HCT116 (cell line): ENCODE measurements at places on chromosomes 1 and 21. TPM values are rescaled to one million over a fixed set of nuclear protein-coding genes. Genes with fewer than 3 reads are reported as not detected.

DNA sequence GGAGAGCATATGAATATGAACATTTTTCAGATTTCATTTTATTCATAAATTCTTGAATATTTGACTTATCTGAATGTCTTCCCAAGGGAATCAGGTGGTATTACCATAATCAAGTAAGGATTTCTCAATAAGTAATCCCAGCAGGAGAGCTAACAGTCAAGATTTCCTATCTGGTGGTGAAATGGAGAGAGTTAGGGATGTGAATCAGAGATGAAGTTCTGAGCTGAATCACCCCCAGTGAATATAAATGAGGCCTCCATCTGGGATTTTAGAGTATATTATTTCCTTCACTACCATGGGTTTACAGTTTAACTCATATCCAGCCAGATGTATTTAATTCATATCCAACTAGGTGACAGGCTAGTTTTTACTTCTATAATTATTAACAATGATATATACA, 61.5 kb upstream of the RGS2 start:
- DNase-seq: no peak

DNA sequence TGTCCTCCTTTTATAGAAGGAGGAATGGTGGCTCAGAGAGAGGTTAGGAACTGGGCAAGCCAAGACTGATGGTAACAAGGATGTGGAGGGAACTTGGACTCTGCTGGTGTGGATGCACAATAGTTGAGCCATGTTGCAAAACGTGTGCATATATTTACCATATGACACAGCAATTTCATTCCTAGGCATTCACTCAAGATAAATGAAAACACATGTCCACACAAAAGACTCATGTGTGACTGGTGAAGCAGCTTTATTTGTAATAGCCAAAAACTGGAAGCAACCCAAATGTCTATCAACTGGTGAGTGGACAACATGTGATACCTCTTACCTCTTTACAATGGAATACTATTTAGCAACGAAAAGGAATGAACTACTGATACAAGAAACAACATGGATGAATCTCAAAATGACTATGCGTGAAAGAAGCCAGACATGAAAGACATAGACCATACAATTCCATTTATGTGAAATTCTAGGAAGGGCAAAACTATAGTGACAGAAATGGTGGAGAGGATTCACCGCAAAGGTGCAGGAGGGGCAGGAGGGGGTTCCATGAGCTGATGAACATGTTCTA, 36.2 kb downstream of the CAMK2N1 start:
- no peak for DNase-seq

Gene CFAP45
- total RNA-seq: 0.59 TPM

Gene SLAMF8
- total RNA-seq: not detected

Gene ADGRL4
- total RNA-seq: 0.10 TPM
